ENCODE measurements at places on chromosomes 2 and 18. TPM values are rescaled to one million over a fixed set of nuclear protein-coding genes. Genes with fewer than 3 reads are reported as not detected.

Gene GPBAR1
- 1.8 TPM for polyA plus RNA-seq

- no peaks in the 10 kb centered on the region for H3K36me3 ChIP-seq
- no peak overlapping the region for H3K27ac ChIP-seq
- no peak for DNase-seq
- no peaks in the 10 kb centered on the region for H3K4me1 ChIP-seq
- no peaks in the 10 kb centered on the region for H3K27me3 ChIP-seq
These were observed 253.2 kb upstream of the EPC2 start for GRCh38 chr2:148391324-148391723.

DNA sequence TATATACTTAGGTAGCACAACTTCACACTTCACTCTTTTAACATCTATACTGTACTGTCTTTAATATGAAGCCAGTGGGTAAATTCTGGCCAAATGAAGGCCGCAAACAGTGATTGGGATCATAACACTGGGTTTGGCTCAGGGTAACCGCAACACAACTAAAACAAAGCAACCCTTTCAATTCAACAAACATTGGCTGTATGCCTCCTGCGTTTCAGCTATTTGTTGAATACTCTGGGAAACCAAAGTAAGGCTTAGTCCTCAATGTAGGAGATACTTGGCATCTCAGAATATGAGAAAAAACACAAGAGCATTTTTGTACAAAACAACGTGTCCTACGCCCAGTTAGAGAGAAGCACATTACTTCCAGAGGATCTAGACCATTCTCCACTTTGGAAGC, 693.3 kb upstream of the KLHL29 start:
- H3K27ac ChIP-seq = no peak overlapping the region
- no peaks in the 10 kb centered on the region for H3K4me1 ChIP-seq
- DNase-seq = no peak
- no peak overlapping the region for H3K4me3 ChIP-seq

DNA sequence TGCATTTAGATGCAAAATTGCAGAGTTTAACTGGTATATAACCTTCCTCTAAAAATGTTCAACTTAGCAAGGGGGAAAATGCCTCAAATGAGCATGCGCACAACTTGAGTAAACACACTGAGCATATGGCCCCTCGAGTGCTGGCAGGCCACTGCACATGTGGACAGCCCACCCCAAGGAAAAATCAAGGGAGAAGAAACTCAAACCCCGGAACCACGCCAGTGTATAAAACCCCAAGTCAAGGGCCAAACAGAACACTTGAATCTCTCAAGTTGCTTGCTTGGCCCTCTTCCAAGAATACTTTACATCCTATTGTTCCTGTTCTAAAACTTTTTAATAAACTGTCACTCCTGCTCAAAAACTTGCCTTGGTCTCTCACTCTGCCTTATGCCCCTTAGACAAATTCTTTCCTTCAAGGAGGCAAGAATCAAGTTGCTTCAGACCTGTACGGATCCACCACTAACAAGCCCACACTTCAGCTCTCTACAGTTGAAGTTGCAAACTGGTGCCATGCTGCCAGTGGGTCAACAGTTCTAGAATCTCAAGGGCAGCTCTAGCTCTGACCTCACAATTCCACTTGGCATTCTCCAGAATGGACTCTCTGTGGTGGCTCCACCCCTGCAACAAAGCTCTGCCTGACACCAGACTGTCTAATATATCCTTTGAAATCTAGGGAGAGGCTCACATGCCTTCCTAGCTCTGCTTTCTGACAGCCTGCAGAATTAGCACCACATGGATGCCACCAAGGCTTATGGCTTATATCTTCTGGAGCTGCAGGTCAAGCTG, 38.9 kb downstream of the HIBCH start:
- no peak overlapping the region for H3K27ac ChIP-seq
- no peak for DNase-seq
- H3K27me3 ChIP-seq = no peaks in the 10 kb centered on the region
- H3K4me1 ChIP-seq = no peaks in the 10 kb centered on the region
- H3K4me3 ChIP-seq = no peak overlapping the region

DNA sequence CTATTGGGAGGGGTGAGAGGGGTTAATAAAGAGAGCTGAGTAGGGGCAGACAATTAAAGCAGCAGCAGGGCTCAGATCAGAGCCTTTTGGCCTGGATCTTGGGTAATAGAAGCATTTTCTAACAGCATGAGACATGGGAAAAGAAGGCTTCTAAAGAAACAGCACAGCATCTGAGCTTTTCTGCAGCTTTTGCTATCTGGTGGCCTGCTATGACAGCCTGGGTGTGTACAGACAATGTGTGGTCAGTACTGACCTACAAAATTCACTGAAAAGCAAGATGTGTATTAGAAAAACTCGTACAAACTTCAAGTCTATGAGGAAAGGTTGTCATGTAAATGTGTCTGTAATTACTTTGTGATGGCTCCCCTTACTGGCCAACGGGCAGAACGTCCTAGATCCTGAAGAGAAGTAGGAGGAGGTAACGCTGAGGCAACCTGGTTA, 95.6 kb downstream of the GALNT3 start:
- no peaks in the 10 kb centered on the region for H3K4me1 ChIP-seq
- H3K27ac ChIP-seq = no peak overlapping the region
- H3K36me3 ChIP-seq = no peaks in the 10 kb centered on the region
- H3K27me3 ChIP-seq = no peaks in the 10 kb centered on the region

Gene CXCR1
- 0.03 TPM for polyA plus RNA-seq

DNA sequence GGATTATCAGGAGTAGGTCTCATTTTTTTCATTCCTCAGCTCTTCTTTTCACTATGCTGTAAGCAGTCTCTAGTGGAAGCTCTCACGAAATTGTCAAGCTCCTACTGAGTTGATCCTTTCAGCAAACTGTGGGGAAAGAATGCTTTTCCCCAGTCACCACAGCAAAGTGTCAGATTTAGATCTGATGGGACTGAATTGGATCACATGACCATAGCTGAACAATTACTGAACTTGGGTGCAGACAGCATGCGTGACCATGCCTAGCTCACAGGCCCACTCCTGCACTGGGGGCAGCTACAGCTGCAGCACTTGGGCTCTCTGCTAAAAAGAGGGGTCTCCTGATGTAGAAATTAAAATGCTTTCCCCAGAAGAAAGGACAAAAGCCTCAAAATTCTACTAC, 3.1 kb downstream of the ARHGAP15 start:
- H3K36me3 ChIP-seq = no peaks in the 10 kb centered on the region
- DNase-seq = no peak
- no peak overlapping the region for H3K4me3 ChIP-seq
- no peak overlapping the region for H3K27ac ChIP-seq
- H3K4me1 ChIP-seq = no peaks in the 10 kb centered on the region

- H3K4me1 ChIP-seq = no peaks in the 10 kb centered on the region
- no peaks in the 10 kb centered on the region for H3K27me3 ChIP-seq
- no peak overlapping the region for H3K4me3 ChIP-seq
These were observed 647.5 kb downstream of the ARHGAP15 start for GRCh38 chr2:143776526-143777297.

Gene CDH19
- 0.92 TPM for polyA plus RNA-seq

DNA sequence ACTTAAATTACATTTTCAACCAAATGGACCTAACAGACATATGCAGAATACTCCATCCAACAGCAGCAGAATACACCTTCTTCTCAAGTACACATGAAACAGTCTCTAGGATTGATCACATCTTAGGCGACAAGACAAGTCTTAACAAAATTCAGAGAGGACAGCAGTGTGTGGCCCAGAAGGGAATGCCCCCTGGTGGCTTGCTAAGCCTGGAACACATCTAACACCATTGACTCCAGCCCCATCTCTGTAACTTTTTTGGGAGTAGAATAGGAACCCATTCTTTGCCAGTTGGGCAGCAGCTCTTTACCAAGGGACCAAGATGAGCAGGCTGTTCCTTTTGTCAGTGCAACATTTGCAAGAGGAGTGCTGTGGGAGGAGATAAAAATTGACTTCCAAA, 249.9 kb downstream of the PLCL1 start:
- DNase-seq = peak; percentile 23
- no peaks in the 10 kb centered on the region for H3K27me3 ChIP-seq
- no peaks in the 10 kb centered on the region for H3K36me3 ChIP-seq
- no peaks in the 10 kb centered on the region for H3K4me1 ChIP-seq

Gene OSBPL6
- 0.31 TPM for polyA plus RNA-seq

DNA sequence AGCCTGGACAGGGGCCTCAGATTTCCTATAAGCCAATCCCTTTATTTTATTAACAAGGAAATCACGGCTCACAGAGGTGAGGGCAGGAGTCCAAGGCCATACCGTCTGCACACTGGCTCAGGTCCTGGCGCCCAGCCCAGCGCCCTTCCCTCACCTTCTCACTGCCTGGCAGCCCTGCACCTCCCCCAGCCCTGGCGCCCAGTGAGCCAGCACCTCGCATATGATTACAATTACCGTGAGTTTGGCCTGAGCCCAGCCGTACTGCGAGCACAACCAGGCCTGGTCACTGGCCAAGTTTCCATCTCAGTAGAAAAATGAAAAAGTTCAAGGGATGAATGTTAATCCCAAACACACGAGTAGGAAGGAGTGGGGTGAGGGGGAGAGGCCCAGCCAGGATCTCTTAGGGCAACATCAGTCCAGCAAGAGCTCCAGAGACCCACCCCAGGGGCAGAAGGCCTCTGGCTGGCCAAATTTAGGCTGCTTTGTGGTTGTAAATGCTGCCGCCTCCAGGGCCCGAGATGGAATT, 68.4 kb downstream of the MCFD2 start:
- DNase-seq = peak; percentile 97
- H3K27ac ChIP-seq = peak overlapping the region; percentile 91
- H3K27me3 ChIP-seq = no peaks in the 10 kb centered on the region
- H3K36me3 ChIP-seq = no peaks in the 10 kb centered on the region
- peaks cover 63% of the 10 kb centered on the region for H3K4me1 ChIP-seq
- no peak overlapping the region for H3K4me3 ChIP-seq

GRCh38 chr2:75088791-75089190, 110.5 kb downstream of the TACR1 start:
- H3K4me3 ChIP-seq = no peak overlapping the region
- H3K27ac ChIP-seq = no peak overlapping the region
- H3K27me3 ChIP-seq = no peaks in the 10 kb centered on the region
- H3K36me3 ChIP-seq = no peaks in the 10 kb centered on the region
- no peaks in the 10 kb centered on the region for H3K4me1 ChIP-seq

GRCh38 chr2:231470246-231470900, 6.1 kb upstream of the NCL start:
- H3K27me3 ChIP-seq = no peaks in the 10 kb centered on the region
- no peak for DNase-seq
- H3K4me3 ChIP-seq = no peak overlapping the region
- H3K36me3 ChIP-seq = no peaks in the 10 kb centered on the region

Gene ARHGAP25
- polyA plus RNA-seq = 6.3 TPM

Gene ADGRF3
- polyA plus RNA-seq = 0.31 TPM

Gene ANKRD30BL
- 0.15 TPM for polyA plus RNA-seq

Gene DOCK10
- polyA plus RNA-seq = 1.6 TPM

Gene ZBTB14
- 5.2 TPM for polyA plus RNA-seq

Gene HOXD11
- not detected for polyA plus RNA-seq

All from stomach (tissue), 19 donors.